ENCODE measurements at places on chromosomes 12 and 14.

- no peak for DNase-seq
Observed at GRCh38 chr12:131919366-131920156, 9.5 kb upstream of the PUS1 start.

GRCh38 chr12:30595742-30596141 is 99.9 kb downstream of the IPO8 start:
- no peak for DNase-seq

GRCh38 chr14:72679536-72680151 is 214.3 kb downstream of the DPF3 start:
- no peak for DNase-seq

DNA sequence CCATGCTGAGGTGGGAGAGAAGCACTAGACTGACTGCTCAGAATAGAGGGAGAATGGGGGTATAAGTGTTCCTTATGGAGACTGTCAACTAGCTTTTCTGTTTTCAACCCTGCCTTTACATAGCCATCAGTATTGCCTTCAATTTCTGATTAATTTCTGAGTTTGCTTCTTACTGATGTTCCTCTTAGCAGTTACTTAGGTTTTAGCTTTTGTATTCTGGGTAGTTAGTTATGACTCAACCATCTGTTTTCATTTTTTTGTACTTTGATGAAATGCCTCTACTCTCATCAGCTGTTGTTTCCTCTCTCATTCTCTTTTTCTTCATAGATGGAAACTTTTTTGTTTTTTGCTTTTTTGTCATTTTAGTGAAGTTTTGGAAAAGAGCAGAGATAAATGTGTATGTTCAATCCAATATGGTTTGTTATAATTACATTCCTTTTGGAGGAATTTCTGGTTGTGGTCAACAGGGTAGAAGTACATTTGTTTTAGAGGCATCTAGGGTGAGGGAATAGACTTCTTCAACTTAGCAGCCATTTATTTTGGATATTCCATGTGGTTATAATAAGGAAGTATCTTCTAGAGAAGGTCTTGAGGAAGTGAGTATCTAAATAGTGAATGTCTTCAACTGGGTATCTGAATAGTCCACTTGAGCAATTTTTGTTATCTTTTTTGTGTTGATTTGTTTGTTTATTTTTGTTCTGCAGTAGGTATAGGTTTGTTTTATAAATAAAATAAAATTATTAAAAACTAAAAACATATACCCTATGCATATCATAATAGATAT is 29.6 kb downstream of the PMCH start:
- DNase-seq, result no peak

GRCh38 chr14:91149462-91149861 is 35.6 kb downstream of the DGLUCY start:
- peak; percentile 89 for DNase-seq

GRCh38 chr14:29804481-29805266 is 123.0 kb downstream of the PRKD1 start:
- DNase-seq, result no peak

- no peak for DNase-seq
Observed at GRCh38 chr12:105765053-105766014, 373.4 kb downstream of the NUAK1 start.

DNA sequence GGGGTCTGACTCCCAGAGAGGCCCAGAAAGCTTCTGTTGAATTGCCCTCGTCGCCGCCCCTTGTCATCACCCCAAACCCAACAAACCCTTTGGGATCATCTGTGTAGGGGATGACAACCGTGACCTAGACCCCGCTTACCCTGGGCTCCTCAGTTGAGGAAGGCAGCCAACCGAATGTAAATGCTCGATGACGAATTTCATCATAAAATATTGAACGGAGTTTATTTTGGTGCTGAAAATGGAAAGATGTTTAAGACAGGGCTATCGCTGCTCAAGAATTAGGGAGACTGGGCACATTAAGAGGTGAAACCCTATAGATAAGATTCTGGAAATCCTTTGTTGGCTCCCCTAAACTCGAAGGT is 512 bp downstream of the ACTR10 start:
- no peak for DNase-seq

- DNase-seq, result no peak
Observed at GRCh38 chr12:22982635-22983034, 357.7 kb downstream of the ETNK1 start.

DNA sequence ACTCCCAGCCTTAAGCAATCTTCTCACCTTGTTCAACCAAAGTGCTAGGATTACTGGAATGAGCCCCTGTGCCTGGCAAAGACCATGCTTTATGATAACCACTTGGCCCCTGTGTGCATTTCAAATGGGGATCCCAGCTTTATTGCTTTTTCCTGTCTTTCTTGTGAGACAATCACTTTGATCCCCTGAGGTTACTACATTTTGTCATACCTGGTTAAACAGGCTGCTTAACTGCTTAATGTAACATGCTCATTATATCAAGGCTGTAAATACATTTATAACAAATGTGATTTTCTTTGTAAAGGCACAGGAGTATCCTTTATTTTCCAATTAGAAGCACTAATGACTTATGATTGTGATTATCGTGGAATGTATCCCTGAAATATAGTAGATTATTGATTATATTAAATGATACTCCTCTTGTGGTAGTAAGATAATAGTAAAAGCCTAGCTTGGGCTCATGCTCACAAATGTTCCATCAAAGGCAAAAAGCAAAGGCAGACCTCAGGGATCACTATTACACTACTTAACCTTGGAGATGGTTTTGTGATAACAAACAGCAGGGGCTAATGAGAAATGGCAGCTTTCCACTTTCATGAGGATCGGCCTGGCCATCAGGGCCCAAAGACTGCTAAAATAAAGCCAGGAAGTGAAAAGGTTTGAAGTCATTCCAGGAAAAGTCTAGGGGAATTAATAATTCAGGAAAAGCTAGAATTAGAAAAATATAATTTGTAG is 290.8 kb upstream of the MDGA2 start:
- DNase-seq, result no peak

- no peak for DNase-seq
Observed at GRCh38 chr14:64625386-64626232, 75.8 kb downstream of the PPP1R36 start.

- no peak for DNase-seq
Observed at GRCh38 chr12:65536351-65536750, 257.9 kb downstream of the MSRB3 start.

DNA sequence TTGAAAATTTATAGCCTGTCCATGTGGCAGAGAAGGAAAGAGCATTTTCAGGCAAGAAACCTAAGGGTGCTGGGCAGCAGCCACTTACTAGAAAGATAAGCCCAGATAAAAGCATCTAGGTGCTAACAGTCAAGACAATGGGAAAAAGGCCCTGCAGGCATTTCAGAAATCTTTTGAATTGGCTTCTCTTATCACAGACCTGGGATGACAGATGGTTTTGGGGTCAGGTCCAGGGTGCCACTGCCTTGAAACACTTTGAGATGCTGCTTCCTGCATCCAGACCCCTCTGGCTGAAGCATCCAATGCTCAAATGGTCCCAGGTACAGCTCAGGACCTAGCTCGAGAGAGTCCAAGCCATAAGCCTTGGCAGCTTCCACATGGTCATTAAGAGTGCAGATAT is 466.5 kb downstream of the FSCB start:
- DNase-seq, result no peak

- DNase-seq, result no peak
Observed at GRCh38 chr14:92520102-92521057, 6.8 kb downstream of the RIN3 start.

- no peak for DNase-seq
Observed at GRCh38 chr12:7075939-7076338, 15.4 kb downstream of the C1S start.

DNA sequence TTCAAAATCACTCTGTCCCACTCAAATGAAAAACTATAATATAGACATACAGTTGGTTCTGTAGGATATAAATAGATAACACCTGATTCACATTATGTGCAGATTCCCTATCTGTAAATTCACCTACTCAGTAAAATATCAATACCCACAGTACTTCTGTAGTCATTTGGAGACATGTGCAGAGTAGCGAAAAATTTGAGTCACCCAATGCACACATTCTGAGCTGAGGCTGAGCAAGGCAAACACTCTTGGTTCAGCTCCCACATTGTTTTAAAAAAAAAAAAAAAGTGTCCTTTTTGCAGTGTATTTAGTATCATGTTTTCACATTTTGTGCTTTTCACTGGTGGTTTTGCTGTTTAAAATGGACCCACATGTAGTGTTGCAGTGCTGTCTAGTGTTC is 27.3 kb upstream of the BBS10 start:
- DNase-seq, result no peak

DNA sequence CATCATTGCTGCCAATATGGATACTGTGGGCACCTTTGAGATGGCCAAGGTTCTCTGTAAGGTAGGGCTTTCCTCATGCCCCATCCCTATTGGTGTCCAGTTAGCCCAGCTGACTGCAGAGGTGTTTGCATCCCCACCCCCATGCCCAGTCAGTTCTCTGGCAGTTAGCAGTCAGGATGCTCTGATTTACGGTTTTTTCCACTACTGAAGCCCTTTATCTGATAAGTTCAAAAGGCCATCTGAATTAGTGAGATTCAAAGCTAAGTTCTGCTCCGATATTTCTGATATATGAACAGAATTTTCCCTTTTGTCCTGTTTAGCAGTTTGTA is 773 bp downstream of the GMPR2 start:
- no peak for DNase-seq

- DNase-seq, result no peak
Observed at GRCh38 chr12:69583203-69583602, 2.1 kb upstream of the CCT2 start.

DNA sequence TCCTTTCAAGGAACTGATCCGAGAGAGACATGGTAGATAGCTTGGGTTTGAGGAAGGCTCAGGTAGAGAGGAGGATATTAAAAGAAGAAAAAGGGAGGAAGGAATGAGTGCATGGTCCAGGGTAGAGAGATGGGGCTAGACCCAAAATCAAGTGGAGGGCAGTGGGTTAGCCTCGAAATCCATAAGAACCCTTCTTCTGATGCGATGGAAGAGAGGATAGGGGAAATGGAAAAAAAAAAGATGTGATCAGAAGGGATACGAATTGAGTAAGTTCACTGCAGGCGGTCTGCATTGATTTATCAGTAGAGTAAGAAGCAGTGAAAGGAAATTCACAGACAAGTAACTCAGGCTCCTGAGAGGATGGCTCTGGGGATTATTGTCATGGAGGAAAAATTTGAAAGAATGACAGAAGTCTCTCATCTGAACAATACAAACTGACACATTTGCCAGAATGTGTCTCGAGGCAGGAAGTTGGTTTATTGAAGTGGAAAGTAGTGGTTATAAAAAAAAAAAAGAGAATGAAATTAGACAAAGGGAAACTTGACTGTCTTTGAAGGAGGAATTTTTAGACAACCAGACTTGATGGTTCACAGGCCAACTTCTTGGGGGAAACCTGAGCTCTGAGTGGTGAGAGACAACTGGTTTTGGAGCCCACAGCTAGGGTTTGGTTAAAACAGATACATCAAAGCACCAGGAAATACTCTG is 10.2 kb downstream of the PPFIBP1 start:
- DNase-seq, result no peak

DNA sequence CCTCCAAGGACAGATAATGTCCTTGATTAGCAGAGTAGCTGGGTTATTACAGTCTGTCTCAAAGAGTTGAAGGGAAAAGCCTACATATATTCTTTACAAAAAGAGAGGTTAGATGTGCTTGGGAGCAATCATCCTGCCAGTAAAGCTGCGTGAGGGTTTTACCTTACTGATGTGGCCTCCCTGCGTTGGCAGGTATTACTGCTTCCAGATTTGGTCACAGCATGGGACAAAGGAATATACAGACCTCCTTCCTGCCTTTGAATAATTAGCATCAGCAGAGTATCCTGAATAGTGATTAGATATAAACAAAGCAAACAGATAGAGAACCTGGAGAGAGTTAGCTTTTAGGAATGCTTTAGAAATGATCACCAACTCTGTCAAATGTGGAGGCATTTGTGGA is 69.6 kb downstream of the TMTC2 start:
- DNase-seq, result no peak

GRCh38 chr12:4201333-4202100 is 72.0 kb upstream of the CCND2 start:
- DNase-seq, result no peak

- no peak for DNase-seq
Observed at GRCh38 chr12:123898673-123899072, 74.0 kb downstream of the CCDC92 start.

GRCh38 chr12:4858386-4858785 is 51.3 kb upstream of the KCNA1 start:
- no peak for DNase-seq

DNA sequence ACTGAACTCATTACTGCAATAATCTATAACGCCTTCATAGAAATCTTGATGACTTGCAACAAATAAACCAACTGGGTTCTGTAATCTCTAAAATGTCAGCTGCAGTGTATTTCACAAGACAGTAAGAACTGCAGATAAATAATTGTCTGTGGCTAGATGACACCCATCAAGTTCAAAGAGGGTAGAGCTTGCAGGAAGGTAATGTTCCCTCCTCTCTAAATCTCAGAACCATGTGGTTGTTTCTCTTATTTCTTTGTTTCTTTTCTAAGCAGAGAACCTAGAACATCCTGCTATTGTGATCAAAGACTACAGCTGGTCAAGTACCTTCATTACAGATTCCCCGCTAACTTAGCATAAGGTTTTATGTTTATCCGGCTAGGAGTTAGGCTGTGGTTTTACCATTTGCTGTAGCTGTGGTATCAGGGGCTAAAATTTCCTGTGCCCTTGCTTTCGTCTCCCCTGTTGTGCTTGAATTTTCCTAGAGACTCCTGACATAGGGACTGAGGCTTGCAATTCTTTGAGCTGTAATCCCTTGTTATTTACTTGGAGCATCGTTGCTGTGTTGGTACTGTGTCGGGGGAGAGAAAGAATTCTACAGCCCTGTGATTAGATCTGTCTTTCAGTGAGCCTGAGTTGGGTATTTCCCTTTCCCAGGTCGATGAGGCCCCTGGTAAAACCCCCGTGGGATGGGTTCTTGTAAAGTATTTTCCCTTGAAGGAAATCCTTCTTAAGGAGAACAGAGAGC is 253.1 kb upstream of the BTG1 start:
- no peak for DNase-seq

- DNase-seq, result no peak
Observed at GRCh38 chr14:60327447-60328331, 78.7 kb downstream of the PPM1A start.

DNA sequence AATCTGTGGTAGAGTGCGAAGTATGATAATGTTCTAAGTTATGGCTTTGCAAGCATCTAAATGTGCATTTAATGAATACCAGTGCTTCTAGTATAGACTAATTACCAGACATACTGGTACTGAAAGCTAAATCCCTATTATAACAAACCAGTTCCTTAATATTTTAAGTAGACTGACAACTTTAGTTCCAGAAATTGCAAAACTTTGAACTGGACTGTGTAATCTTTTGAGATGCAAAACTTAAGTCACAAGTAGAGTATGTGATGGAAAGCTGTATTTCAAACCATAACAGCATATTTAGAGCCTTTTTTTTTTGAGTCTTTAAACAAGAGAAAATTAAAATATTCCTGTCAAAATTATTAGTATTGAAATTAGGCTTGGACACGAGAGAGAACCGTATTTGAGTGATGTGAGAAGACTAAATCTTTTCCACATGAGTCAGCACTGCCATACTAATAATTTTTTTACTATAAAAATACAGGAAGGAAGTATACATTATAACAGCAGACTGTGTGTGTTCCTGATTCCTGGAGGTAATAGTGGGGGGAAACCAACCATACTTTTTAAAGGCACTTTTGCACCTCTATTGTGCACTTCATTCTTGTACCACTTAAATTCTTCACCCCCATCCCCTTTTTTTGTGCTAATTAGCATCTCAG is 45.5 kb downstream of the PPM1A start:
- DNase-seq, result peak; percentile 31

GRCh38 chr12:111462210-111462769 is 56.6 kb downstream of the SH2B3 start:
- DNase-seq, result no peak

GRCh38 chr12:108981835-108982234 is 39.0 kb downstream of the SVOP start:
- DNase-seq, result no peak

Measured in retinal pigment epithelial cell (primary cell).